ENCODE measurements at places on chromosomes 4 and X.

DNA sequence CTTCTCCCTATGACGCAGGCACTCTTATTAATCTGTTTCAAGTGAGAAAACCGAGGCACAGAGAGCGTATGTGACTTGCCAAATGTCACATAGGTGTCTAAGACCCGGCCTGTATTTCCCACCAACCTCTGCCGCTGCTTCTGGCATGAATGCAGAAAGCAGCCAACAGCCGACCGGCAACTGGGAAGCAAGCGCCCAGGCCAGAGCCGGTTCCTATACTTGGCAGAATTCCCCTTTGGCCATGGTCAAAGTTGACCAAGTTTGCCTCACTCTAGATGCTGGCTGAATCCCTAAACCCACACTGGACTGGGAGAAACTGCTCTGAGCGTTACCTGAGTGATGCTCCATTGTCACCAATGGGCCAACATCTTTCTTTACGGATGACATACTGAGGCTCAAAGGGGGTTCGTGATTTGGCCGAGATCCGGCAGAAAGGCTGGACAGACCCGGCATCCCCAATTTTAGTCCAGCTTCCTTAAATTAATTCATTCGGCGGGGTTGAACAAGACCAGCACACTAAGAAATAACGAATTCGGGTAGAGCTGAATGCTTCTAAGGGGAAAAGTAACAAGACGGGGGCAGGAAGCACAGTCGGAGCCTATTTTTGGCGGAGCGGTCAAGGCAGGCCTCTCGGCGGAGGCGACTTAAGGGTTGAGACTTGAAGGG lies 11.2 kb downstream of the MSX1 start:
- no peak for DNase-seq

DNA sequence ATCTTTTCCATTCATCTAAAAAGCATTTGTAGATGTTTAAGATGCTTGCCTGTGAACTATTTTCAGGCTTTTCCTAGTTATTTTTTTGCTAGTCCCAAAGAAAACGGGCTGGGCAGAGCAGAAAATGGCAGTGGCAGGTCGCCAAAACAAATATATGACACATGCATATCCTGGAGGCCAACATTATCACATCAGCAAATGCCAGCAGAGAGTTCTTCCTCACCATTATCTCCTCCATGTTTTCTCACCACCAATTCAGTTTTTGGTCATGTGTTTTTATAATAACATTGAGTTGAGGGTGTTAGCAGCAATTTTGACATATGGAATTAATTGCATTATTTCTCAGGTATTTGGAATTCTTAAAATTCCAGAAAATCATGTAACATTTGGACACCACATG lies 97.9 kb upstream of the EOLA2 start:
- DNase-seq, result no peak

GRCh38 chr4:150235808-150236271 lies 157.6 kb downstream of the DCLK2 start:
- DNase-seq, result no peak

GRCh38 chr4:3780347-3781171 lies 14.4 kb downstream of the ADRA2C start:
- no peak for DNase-seq

DNA sequence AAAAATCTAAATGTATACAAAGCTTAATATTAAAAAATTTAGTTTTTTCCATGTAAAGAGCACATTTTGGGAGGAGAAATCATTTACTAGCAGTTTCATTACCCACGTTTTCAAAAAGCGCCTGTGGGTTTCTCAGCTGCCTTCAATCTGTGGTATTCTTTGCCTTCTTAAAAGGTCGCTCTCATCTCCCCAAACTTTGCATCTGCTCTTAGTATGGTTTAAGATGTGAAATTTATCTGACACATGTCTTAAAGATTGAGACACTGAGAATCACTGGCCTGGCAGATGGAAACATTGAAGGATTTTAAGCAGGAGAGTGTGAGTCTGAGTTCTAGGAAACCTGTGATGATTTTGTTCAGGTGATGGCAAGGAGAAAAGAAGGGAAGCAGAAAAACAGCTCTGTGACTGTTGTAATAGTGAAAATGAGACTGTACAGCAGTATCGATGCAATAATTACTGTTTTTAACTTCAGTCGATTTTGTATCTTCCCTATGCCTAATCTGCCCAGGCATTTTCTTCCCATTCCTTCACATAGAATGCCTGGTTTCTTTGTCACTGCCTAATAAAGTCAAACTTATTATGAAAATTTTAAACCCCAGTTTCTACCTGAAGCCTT lies 75.9 kb downstream of the PAQR3 start:
- DNase-seq, result no peak

GRCh38 chr4:125838202-125838601 lies 523.4 kb downstream of the FAT4 start:
- DNase-seq, result no peak

GRCh38 chrX:57651169-57651919 lies 28.7 kb downstream of the NLRP2B start:
- no peak for DNase-seq

DNA sequence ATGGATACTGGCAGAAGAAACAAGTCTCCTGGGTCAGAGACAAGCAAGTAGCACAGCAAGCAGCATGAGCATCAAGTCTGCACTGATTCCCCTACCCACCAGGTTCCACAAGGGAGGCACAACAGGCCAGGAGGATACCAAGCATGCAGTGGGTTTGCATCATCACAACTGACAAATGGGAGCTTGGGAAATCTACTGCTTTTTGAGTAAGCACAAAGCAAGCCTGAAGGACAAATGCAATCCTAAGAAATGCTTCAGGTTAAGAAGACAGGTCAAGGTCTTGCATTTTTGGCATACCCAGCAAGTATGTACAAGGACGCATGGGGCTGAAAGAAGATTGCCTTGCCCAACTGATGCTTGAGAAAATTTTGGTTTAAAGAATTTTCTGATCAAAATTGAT lies 279.6 kb downstream of the PDGFC start:
- no peak for DNase-seq

DNA sequence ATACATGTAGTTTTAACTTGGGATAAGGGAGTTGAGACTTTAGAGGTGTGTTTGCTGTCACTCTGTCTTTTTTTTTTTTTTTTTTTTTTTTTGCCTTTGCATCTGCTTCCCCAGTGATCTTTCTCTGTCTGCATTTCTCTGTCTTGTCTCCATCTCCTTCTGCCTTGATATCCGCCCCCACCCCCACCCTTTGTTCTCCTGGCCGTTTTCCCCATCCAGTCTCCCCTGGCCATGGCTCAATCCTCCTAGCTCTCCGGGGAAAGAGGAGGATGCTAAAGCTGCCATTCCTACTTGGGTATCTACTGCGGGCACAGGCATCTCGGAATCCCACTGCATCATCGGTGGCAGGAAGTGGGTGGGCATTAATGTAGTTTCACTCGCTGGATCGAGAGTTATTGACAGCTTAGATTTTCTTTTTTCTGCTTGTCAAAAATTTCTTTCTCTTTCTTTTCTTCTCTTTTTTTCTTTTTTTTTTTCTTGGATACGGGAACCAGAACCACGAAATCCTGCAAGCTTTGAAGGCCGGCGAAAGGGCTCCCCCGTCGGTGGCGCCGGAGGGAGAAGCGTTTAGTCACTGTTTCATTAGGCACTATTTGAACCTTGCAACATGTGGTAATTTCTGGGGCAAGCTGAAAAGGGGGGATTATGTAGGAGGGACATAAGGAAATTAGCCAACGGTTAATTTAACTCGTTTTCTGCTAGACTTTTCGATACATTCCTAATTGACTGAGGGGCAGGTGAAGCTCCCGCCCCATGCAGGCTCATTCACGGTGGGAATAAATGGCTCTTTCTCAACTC lies 8.2 kb downstream of the GSX2 start:
- no peak for DNase-seq

GRCh38 chr4:141513866-141514265 lies 122.5 kb upstream of the IL15 start:
- DNase-seq, result no peak

GRCh38 chr4:88746206-88746605 lies 48.6 kb upstream of the NAP1L5 start:
- DNase-seq, result no peak

GRCh38 chr4:110414561-110414920 lies 61.4 kb upstream of the ENPEP start:
- DNase-seq, result no peak

GRCh38 chr4:11604821-11605220 lies 176.1 kb upstream of the HS3ST1 start:
- DNase-seq, result no peak

DNA sequence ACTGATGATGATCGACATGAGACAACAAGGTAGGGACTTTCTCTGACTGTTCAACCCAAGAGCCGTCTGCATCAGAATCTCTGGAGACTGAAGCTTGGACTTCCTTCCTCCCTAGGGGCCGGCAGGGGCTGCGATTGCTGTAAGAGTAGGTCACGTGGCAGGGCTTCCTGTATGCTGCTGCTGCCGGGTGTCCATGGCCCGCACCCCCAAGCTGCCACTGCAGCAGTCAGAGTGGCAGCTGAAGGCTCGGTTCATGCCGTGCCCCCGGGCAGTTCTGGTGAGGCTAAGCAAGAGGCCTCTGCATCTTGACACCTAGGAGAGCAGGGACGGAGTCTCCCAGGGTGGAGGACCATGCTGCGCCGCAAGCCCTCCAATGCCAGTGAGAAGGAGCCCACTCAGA lies at the start of gene SASH3:
Gene SASH3, plus strand, starts transcription at position 203 of the 400 bp plus-strand sequence. Its CDS starts 149 bp downstream, at position 352.
- DNase-seq, result peak; percentile 43

DNA sequence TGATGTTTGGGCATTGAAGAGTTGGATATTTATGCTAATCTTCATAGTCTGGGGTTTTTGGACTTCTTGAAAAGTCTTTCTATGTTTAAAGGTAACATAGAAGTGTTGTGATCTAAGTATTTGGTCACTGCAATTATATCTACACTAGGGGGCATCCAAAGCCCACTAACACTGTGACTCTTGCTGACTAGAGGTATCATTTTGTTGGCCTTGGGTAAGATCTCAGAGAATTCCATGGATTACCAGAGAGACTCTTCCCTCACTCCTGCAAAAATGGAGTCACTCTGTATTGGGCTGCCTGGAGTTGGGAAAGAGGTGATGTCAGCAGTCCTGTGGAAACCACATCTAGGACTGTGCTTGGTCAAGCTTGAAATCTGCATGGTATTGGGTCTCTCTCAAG lies 1077.6 kb downstream of the FAM133A start:
- no peak for DNase-seq

DNA sequence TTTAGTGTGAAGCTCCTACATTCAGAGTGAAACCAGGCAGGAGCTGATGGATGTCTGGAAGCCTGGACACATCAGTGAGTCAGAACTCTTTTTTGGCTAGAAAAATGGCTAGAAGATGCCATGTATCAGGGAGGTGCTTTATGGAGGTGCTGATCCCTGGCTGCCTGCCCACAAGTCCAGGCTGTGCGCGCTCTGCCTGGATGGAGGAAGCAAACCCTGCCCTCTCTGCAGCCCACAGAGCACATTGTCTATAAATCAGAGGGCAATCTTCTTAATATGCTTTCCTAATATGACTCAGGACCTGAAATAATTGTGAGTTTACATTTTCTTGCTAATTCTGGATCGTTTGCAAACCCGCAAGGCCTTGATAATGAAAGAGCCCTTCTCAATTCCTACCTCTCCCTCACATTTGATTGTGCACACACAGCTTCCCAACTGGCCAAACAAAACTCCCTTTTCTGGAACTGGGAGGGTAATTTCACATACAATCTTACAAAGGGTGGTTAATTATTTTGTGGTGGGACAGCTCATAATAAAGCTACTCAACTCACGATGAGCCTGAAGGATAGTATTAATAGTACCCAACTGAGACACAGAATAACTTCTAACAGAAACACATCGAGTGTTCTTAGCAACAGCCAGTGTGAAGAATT lies 11.7 kb downstream of the MFAP3L start:
- no peak for DNase-seq

Data from T follicular helper cell (primary cell).